ENCODE measurements at places on chromosomes 1 and 21. TPM values are rescaled to one million over a fixed set of nuclear protein-coding genes. Genes with fewer than 3 reads are reported as not detected.

Gene VWA1
- 4.7 TPM for total RNA-seq

Gene MPL
- total RNA-seq = not detected

DNA sequence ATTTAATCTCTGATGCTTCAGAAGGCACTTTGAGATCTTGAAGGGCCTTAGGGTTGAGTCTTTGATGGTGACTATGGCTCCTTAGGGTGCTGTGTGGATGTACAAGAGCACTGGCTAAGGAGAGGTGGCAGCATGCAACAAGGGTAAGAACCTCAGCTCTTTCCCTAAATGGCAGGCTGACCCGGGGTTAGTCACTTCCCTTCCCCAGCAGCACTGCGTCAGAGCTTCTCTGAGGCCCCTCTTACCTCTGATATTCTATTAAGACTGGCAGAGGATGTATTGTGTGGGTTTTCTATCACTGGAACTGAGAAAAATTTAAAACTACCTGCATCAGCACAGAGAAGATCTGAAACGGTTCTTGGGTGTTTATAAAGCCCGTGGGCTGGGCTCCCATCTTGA, 11.8 kb downstream of the C1orf116 start:
- no peak for DNase-seq

- no peak for DNase-seq
Observed at GRCh38 chr1:119893238-119893791, 3.0 kb downstream of the ADAM30 start.

DNA sequence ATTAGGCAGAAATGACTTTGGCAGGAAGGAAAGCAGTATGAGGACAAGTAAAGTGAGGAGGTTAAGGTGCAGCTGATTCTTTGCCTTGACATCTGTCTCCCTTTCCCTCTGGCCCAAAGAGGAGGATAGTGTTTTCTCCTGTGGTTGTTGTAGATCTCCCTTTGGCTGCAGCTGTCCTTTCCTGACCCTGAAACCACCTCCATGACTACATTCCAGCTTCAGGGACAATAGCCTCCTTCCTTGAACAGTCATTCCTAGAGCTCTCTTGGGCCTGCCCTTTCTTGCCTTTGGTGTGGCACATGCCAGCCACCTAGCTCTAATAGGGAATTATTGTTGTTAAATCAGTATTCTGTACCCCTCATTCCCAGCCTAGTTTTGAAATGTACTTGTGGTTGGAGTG, 6.2 kb downstream of the ZMYM1 start:
- DNase-seq = no peak

Gene PEX10
- 18.2 TPM for total RNA-seq

GRCh38 chr1:203424285-203424684, 51.3 kb upstream of the PRELP start:
- no peak for DNase-seq

DNA sequence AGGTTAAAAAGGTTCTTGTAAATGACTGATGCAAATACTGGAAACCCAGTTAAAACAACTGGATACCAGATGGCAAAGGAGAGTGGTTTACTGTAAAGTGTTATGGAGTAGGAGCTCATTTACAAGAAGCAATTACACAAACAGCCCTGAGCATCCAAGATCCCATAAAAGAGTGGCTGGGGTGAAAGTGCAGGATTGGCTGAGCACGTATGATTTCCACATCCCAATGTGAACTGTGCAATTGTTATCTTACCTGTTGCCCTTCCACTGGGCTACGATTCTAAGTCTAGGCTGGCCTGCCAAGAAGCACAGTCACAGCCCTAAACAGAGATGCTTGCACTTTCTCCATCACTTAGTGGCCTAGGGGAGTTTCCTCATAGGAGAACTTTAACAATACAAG, 277.6 kb upstream of the RUNX1 start:
- DNase-seq = no peak

GRCh38 chr1:182995894-182996293, 27.3 kb upstream of the LAMC1 start:
- no peak for DNase-seq

Gene TMEM240
- total RNA-seq = 0.48 TPM

GRCh38 chr1:222096883-222097282, 355.0 kb upstream of the DUSP10 start:
- no peak for DNase-seq

DNA sequence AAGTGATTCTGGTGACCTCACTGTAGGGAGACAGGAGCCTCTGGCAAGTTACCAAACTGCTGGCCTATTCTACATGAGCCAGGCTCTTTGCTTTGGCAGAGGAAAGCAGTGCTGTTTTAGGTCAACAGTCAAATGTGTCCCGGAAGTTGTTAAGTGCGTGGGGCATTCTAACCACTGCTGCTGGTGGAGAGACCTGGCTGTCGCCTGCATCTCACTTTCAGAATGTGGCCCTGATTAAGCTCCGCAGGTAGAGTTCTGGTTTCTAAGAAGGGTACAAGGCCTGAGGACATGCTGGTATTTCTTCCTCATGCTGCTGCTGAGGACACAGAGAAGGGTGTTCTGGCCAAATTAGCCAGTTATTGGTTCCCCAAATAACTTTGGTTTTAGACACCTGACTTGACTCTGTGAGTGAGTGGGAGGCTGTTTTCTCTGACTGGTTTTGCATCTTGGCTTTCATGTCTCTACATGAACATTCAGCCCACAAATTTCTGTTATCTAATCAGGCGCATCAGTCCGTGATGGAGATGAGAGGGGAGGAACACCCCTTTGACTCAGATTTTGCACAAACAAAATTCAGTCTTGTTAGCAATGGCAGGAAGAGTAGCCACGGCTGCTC, 120.8 kb downstream of the LMO4 start:
- DNase-seq = peak; percentile 11

Gene PEAR1
- 0.80 TPM for total RNA-seq

Gene SLC27A3
- 13.7 TPM for total RNA-seq

Gene BCAN
- total RNA-seq = not detected

Gene MNDA
- total RNA-seq = not detected

GRCh38 chr1:175520186-175520585, 223.2 kb downstream of the TNR start:
- DNase-seq = no peak

Gene SLC35E2B
- total RNA-seq = 42.9 TPM

Gene GLMP
- 19.8 TPM for total RNA-seq

DNA sequence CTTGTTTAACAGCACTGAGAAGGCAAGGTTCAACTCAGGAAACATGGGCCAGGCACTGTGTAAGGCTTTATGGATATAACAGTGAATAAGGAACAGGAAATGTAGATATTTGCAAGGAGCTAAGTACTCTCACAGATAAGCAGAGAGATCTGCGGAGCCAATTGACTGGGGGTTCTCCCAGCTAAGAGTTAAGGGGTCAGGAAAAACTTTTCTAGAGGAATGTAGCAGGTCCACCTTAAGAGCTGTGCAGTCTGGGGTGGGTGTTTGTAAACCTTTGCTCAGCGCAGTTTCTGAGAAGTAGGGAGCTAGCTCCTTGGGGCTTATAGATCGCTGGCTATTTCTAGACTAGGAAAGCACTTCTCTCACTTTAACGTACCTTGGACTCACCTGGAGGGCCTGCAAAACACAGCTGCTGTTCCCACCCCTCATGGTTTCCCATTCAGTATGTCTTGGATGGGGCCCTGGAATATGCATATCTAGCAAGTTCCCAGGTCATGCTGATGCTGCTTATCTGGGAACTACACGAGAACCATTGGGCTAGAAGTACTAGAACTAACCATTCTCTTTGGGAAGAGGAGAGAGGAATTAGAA, 51.7 kb downstream of the TLCD4 start:
- no peak for DNase-seq

Gene MROH9
- not detected for total RNA-seq

GRCh38 chr1:93519199-93519829, 71.4 kb downstream of the FNBP1L start:
- DNase-seq = no peak

DNA sequence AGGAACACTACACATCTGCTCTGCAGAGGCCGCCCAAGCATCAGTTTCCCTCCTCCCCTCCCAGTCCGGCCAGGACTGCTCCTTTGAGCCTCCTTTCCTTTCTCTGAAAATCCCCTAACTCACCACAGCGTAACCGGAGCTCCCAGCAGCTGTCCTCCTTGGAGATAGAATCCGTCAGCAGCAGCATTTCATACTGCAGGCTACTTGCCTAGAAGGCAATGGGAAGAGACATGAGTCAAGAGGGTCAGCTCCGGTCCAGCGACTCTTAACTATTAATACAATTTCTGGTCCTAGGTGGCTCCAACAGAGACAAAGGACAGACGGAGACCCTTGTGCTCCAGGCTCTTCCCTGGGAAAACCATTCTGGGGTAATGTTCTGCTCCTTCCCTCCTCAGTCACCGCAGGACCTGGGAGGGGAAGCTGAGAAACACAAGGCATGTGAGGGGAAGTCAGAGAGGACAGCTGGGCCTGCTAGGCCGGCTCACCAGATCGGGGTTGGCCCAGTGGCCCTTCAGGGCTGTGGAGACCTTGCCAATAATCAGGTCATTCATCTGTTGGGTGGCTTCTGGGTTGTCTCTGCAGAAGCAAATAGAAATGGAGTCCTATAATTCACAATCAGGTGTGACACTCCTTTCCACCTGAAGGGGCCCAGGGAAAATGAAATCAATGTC, 99.7 kb downstream of the UBR4 start:
- DNase-seq = no peak

All from activated T-helper 2 cell treated with anti-CD3 and anti-CD28 coated beads, Interferon-gamma antibody, Interleukin-2, Interleukin-4, amounts not matched to agents 10 μg/mL and 5 μg/mL and 100 μg/mL, durations not matched to agents 14 hours and 24 hours and 36 hours (primary cell).